A673 (cell line): ENCODE measurements at places on chromosomes 2 and 18. TPM values are rescaled to one million over a fixed set of nuclear protein-coding genes. Genes with fewer than 3 reads are reported as not detected.

ACADL gene
- total RNA-seq, result 0.15 TPM in 1 of 2 replicates, not detected in the other

SLC9A4 gene
- 0.11 and 0.17 TPM in 2 replicates for total RNA-seq

TUBA4A gene
- total RNA-seq, result 62.9 and 68.0 TPM in 2 replicates

IHH gene
- 0.15 TPM in 2 replicates for total RNA-seq

ELAC1 gene
- total RNA-seq, result 8.7 and 9.9 TPM in 2 replicates

DUSP2 gene
- total RNA-seq, result 0.50 and 1.4 TPM in 2 replicates

ZNF385B gene
- total RNA-seq, result not detected in 2 replicates

VIT gene
- not detected in 2 replicates for total RNA-seq

ICA1L gene
- 3.2 and 4.7 TPM in 2 replicates for total RNA-seq

DYNAP gene
- not detected in 2 replicates for total RNA-seq

PPM1G gene
- 147 and 155 TPM in 2 replicates for total RNA-seq

RAX gene
- 18.3 and 19.3 TPM in 2 replicates for total RNA-seq
